ENCODE measurements at places on chromosomes 2 and 18. TPM values are rescaled to one million over a fixed set of nuclear protein-coding genes. Genes with fewer than 3 reads are reported as not detected.

- DNase-seq, result no peak
These were observed 9.7 kb downstream of the RHBDD1 start for GRCh38 chr2:226845386-226846116.

DNA sequence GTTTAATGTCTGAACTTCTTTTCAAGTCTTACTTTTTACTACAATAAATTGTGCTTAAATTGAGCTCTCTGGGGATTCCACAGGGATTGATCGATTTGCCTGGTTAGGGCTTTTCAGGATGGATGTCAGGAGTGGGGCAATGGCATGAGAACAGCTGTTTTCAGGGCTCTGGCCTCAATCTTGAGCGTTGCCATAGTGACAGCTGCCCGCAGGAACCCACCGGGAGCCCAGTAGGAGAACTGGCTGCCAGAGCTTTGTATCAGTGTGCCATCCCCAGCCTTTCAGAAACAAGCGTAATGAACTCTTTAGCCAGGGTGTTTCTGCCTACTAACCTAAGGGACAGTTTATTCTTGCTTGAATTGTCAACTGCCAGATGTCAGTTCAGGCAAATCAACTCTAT, 93.5 kb downstream of the GALNT3 start:
- no peak for DNase-seq

GRCh38 chr2:238406221-238406997, 20.3 kb upstream of the ASB1 start:
- DNase-seq, result no peak

- DNase-seq, result no peak
These were observed 17.0 kb downstream of the TLK1 start for GRCh38 chr2:171143670-171144062.

DNA sequence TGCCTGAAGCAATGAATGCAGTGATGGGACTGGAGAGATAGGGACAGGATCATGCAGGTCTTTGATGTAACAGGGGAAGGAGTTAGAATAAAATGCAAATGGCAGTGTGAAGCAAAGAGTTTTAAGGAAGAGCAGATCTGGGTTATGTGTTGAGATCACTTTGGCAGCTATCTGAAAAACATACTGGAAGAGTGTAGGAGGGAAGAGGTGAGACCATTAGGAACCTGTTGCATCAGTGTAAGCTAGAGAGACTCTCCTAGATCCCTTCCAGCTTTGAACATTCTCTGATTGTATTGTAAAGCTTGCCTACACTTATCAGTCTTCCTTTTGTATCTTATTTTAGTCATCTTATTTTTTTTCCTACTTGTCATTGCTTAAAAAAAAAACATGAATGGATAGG, 10.5 kb downstream of the ACVR2A start:
- DNase-seq, result no peak

DNA sequence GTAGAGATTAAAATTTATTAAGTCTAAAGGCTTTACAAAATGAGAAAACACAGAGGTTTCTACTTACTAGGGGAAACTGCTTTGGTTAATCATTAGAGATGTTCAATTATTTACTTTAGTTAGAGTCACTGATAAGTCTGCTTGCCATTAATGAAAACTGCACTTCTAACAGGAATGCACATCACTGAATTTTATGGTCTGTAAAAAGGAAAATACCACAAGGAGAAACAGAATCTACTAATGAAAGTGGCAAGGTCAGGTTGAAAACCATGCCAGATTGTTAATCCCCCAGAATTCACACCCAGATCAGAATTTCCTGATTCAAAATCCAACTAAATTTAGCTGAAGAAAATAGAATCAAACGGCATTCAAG, 90.5 kb upstream of the GRB14 start:
- DNase-seq, result no peak

DNA sequence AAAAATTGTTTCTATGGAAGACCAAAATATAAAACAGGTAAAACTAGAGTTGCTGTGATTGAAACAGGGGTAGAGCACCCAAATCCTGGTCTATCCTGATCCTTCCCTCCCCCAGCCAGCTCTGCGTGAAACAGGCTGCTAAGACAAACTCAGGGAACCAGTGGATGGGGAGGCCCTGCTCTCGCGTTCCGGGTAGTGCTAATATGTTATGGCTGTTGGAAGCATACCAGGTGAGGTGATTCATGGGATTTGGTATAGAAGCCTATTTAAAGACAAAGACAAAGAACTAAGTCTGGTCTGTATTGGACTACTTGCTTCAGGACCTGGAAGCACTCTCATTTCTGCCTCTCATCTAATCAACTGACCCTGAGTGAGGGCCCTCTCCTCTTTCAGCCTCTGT, 63.0 kb upstream of the CCBE1 start:
- DNase-seq, result no peak

DNA sequence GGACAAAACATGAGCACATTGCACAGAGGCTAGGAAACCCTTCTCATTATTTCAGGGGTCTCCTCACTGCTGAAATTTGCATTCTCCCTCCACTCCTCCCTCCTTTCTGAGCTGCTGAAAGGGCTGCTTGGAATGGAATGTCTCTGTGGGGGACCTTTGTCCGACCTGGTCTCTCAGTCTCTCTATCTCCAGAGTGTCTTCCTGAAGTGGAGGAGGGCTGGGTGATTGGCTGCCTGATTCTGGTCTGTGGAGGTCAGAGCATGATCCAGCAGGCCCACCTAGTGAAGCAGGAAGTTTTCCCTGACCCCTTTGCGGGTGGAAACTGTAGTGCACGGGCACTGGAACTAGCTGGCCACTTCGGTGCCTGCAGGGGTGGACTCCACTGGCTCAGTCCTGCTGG, 560.5 kb upstream of the HS6ST1 start:
- DNase-seq, result no peak

- no peak for DNase-seq
These were observed 4.3 kb upstream of the UBE2F start for GRCh38 chr2:237962432-237963084.

Gene CD207
- not detected for polyA plus RNA-seq

Gene PAX3
- not detected for polyA plus RNA-seq

Gene NGEF
- polyA plus RNA-seq, result 0.13 TPM

Data from keratinocyte (primary cell).